Stimulated activated CD4-positive, alpha-beta T cell treated with anti-CD3 and anti-CD28 coated beads, Interleukin-2, amount 100 ng/mL, for 24 hours (primary cell): ENCODE measurements at places on chromosomes 12 and 14.

GRCh38 chr12:111074965-111075364 lies 154.6 kb upstream of the MYL2 start:
- DNase-seq: no peak

DNA sequence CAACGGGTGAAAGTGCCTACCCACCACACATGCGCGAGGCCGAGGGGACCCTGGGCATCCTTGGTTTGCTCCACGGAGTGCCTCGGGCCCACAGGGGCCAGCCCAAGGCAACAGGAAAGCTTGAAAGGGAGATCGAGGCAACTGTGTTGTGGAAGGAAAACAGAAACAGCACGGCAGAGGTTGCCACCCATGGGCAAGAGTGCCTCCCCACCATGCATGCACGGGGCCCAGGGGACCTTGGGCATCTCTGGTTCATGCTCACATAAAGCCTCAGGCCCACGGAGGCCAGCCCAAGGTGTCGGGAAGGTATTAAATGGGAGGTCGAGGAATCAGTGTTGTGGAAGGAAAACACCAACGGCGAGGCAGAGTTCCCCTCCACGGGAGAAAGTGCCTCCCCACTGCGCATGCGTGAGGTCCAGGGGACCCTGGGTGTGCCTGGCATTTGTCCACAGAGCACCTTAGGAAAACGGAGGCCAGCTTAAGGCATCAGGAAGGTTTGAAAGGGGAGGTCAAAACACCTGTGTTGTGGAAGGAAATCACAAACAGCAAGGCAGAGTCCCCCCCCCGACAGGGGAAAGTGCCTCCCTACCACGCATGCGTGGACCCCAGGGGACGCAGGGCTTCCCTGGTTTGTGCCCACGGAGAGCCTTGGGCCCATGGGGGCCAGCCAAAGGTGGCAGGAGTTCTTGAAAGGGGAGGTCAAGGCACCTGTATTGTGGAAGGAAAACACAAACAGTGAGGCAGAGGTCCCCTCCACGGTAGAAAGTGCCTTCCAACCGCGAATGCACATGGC lies 367.3 kb downstream of the ALG10 start:
- no peak for DNase-seq

DNA sequence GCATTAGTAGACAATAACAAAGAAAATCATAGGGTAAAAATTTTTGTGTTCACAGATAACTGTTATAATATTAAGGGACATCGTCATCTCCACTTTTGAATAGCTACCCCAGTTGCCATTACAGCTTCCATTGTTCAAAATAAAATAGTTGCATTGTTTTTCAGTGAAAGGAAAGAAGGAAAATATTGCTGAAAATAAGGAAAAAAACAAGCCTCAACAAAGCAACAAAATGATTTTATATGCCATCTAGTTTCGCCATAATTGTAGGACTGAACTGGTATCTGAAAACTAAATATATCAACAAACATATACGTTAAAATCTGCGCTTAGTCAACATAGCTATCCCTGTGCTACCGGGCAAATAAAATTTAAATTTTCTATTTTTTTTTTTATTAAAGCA lies 3.3 kb downstream of the CDK17 start:
- no peak for DNase-seq

- no peak for DNase-seq
Measured at GRCh38 chr12:133135747-133136146, 5.3 kb downstream of the ZNF10 start.

DNA sequence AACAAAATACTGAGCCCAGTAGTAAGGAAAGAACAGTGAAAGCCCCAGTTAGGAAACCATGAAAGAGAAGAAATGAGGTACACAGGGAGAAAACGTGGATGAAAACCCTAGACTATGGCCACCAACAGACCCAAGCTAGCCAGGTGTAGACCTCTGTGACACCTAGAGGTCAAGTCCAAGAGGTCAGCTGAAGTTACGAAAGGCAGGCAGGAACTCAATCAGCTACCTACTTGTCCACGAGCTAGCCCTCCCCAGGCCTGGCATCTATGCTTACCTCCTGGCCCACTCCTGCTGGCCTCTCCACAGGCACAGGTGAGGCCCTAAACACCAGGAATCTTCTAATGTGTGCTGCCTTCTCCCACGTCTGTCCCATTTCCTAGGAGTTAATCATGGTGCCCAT lies 48.7 kb downstream of the DPF3 start:
- no peak for DNase-seq

GRCh38 chr12:66776974-66777373 lies 98.1 kb upstream of the GRIP1 start:
- peak; percentile 29 for DNase-seq

DNA sequence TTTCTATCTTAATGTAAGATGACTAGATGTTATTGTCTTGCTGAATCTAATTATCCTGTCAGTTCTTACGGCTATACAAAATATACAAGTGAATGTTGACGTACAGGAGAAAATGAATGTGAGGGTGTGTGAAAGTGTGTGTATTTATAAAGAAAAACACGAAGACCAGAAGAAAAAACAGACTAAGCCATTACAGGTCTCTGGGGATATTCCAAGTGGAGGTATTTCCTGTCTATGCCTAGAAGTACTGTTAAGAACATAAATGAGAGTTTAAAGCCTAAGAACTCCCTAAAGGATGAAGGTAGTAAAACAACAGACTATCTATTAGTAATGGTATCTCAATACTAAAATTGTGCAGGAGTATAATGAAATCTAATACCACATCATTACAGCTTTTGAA lies 7.6 kb downstream of the MDM1 start:
- DNase-seq: no peak

DNA sequence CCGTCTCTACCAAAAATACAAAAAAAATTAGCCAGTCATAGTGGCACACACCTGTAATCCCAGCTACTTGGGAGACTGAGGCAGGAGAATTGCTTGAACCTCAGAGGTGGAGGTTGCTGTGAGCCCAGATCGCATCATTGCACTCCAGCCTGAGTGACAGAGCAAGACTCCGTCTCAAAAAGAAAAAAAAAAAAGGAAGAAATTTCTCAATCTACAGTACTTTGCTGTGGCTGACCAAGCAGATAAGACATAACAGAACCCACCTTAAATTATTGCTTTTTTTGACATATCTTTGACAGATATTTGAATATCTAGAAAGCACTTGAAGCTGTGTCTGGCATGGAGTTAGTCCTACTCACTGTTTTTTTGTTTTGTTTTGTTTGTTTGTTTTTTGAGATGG lies 34.9 kb upstream of the HNF1A start:
- no peak for DNase-seq

DNA sequence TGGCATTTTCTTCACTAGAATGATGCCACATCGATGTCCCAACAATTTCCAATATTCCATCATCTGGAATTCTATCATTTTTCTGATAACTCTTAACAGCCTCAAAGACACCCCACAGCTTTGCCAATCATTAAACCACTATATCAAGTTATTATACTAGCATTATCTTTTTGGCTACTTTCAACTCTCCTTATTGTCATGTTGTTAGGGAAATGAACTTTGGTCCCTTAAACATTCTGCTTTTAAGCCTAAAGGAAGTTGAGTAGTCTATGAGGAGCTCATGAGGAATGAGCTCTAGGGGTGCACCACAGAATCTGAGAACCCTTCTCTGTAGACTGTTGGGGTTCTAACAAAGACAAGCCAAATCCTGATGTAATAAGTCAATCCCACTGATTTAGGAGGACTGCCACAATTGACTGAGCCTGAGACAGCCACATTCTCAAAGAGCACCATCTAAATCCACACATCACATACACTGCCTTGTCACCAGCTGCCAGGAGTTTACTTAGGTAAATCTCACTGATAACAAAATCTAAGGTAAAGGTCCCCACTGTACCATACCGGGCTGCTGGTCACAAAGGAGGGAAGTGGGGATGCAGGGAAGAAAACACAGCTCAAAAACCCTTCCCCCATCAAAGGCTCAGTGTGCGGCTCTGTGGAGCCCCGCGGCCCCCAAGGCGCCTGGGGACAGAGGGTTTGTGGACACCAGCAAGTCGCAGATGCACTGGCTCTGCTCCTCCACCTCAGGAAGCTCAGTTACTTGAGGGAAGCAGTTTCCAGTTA lies 58.2 kb downstream of the SETD3 start:
- no peak for DNase-seq

- no peak for DNase-seq
Measured at GRCh38 chr12:63997198-63997597, 152.7 kb downstream of the SRGAP1 start.

- no peak for DNase-seq
Measured at GRCh38 chr12:15670756-15671155, 118.4 kb downstream of the EPS8 start.

DNA sequence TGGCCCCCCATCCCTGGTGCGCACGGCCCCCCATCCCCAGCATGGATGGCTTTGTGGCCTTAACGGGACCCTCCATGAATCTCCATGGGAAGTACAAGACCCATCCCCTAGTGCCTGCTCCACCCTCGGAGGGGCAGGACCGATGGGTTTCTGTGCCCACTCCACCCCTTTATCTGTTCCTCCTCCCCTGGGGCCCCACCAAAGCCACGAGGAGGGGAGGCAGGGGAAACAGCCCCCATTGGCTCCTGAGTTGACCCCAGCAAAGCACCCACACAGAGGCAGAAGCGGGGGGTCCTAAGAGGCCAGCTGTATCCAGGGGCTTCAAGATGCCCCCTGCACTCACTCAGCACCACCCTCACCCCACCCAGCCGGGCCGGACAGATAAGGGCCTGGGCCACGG lies 36.1 kb upstream of the TMEM179 start:
- DNase-seq: no peak

GRCh38 chr12:26285401-26285800 lies 90.0 kb downstream of the SSPN start:
- DNase-seq: no peak

DNA sequence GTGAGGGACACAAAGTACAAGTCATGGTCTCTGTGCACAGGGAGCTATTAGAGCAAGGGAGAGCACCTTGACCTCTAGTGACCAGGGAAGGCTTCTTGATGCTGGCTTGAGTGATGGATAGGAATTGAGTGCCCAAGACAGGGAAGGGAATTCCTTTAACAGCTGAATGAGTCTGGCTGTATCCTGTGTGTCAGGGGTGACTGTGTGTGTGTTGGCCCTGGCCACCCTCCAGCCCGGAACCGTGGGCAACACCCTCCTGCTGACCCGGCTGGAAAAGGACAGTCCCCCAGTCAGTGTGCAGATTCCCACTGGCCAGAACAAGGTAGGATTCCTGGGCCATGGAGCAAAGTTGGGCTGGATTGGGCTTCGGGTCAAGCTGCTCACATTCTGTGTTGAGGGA lies 5.5 kb upstream of the PFDN5 start:
- no peak for DNase-seq

GRCh38 chr14:61615743-61616523 lies 79.4 kb upstream of the HIF1A start:
- DNase-seq: no peak

DNA sequence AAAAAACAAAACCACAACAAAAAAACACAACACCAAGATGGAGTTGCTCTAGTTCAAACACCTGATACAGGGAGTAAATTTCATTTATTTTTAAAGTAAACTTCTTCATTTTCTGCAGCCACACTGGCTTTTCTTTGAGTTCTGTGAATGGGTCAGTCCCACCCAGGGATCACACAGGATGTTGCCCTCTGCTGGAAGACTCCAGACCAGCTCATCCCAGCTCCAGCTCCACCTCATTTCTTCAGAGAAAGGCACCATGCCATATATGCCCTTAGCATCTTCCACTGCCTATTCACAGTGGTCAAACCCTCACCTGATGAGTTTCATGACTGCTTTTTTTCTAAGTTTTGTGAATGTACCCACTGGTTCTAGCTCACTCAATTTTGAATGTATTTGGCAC lies 8.0 kb downstream of the GLIPR1 start:
- DNase-seq: no peak

- no peak for DNase-seq
Measured at GRCh38 chr12:107873223-107873622, 98.7 kb downstream of the ASCL4 start.

DNA sequence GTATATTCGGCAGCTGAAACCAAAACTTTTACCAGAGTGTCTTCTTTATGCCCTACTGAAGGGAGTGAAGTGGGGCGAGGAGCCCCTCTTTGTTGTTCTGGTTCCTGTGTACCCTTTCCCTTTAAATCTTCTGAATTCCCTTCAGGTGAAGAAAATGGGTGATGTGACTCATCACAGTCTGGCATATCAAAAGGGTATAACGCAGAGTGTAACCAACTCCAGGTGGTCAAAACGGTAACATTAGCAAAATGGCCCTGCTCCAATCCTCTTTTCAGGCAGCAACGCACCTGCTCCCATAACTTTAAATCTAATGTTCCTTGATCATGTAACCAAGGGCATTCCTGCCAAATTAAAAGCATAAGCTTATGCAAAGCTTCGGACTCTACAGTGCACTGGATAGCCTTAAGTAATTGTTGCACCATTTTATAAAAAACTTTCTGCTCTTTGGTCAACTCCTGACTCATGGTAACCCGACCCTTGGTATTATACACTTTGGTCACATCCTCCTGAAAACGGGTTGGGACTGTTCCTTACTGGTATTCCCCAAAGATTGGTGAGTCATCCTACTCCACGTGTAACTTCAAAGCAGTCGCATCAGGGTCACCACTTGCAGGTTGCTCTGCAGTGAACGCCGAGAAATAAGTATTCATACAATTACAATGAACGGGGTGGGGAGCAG lies 83.1 kb downstream of the KCNMB4 start:
- DNase-seq: no peak

DNA sequence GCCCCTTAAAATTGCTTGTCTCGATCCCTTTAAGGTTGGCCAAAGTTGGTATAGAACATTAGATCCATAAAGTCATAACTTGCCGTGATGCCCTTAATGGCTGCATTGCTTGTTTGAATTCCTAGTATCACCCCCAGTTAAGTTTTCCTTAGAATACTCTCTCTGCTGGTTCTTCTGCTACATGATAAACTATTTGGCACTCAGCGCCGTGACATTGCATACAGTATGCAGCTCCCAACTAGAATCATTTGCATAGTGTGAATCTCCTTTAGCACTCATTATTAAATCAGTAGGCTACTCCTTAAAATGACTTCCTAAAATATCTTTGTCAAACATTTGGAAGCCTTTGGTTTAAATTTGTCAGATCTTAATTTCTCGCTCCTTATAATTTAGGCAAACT lies 42.2 kb downstream of the KNTC1 start:
- no peak for DNase-seq

DNA sequence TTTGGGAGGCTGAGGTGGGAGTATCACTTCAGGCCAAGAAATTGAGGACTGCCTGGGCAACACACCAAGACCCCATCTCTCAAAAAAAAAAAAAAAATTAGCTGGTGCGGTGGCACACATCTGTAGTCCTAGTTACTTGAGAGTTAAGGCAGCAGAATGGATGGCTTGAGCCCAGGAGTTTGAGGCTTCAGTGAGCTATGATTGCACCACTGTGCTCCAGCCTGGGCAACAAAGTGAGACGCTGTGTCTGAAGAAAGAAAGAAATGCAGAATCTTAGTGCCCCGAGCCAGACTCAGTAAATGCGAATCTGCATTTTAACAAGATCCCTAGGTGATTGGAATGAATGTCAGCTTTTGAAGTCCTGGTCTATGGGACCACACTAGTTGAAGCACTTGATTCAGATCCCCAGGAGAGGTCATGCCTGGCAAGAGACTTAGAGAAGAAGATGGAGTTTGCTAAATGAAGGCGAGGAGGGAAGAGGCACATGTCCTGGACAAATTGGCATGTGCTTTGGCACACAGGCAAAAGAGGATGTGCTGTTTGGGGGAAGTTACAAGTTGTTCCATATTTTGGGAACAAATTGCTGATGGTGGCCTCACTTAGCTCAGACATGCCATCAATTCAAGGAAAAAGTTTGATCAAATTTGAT lies 56.6 kb downstream of the DRAM1 start:
- DNase-seq: no peak

- DNase-seq: no peak
Measured at GRCh38 chr12:52235822-52236361, 2.8 kb downstream of the KRT7 start.

- no peak for DNase-seq
Measured at GRCh38 chr12:46556105-46556559, 183.6 kb upstream of the SLC38A2 start.

GRCh38 chr12:131370321-131370720 lies 340.6 kb upstream of the SFSWAP start:
- DNase-seq: no peak
